Globus pallidus (tissue), 1 donor: ENCODE measurements at places on chromosomes 5 and 9.

- DNase-seq, result no peak
These were observed 36.8 kb upstream of the ZNF354A start for GRCh38 chr5:178766936-178767912.

DNA sequence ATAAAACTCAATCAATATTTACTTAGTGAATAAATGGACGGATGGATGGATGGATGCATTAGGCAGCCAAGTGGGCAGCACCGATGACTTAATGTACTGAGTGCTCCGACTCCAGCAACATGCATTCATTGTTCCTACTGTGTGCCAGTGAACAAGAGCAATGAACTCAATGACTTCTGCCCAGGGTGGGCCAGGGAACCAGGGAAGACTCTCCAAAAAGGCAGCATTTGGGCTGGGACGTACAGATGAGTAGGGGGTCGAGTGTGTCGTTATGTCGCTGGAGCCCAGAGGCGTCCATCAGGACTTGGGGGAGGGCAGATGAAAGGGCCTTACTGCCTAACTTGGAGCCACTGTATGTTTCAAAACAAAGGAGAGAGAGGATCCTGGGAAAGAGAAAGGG, 126.4 kb downstream of the KCNIP1 start:
- no peak for DNase-seq

DNA sequence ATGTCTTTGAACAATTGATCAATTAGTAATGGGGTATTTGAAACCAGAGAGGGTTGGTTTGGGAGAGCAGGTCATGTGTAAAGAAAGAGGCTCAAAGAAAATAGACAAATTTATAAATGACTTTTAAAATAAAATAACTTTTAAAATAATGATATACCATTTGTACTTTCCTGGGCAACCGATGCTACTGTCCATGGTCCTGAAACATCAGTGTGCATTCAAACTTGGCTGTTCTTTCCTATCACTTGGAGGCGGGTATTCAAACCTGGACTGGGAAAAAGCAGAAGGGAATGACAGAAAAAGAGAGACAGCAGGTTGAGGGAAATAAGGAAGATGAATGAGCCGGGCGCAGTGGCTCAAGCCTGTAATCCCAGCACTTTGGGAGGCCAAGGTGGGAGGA, 1446.4 kb upstream of the WWC1 start:
- DNase-seq, result no peak

DNA sequence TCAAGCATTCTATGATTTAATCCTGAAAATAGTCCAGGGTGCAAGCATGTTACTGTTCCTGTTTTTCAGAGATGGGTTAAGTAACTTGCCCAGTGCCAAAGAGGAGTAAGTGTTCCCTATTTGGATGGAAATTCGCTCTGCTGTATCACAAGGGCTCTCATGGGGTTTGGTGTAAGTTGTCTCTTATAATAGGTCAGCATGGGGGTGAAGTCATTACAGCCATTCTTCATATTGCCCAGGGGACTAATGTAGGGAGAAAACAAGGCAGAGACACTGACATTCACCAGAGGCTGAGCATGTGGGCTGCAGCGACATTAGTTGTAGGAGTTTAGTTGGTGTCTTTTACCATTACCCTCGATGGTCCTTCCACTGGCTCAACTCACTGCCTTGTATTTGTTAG, 142.1 kb upstream of the GLRA1 start:
- DNase-seq, result no peak

- DNase-seq, result no peak
These were observed 78.7 kb downstream of the CRB2 start for GRCh38 chr9:123434619-123435240.

DNA sequence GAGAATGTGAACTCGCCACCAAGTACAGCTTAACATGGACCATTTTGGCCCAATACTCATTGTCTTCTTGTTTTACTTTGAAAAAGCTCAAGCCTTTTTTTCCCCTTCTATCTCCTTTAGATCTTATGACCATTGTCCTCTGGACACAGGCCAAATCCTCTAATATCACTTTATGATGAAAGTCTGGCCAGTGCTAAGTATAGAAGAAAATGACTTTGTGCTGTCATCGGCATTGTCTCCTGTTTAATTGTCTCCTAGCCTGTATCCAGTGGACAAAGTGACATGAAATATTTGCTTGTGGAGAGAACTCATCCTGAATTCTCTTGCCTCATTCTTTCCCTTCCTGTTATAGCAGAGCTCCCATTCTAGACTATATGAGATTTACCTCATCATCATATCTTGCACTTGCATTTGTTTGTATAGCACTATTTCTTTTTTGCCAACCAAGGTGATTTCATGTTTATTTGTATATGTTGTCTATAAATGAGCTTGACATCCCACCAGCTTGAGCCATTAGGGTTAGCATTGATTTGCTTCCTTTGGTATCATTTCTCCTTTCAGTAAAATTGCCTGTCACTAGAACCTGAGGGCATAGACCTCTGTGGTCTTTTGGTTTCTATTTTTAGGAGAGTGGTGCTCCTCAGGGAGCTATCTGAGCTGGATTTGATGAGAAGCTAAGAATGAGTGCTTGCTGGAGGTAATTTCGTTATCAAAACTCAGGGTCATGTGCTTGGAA, 18.8 kb upstream of the TNFAIP8 start:
- no peak for DNase-seq

DNA sequence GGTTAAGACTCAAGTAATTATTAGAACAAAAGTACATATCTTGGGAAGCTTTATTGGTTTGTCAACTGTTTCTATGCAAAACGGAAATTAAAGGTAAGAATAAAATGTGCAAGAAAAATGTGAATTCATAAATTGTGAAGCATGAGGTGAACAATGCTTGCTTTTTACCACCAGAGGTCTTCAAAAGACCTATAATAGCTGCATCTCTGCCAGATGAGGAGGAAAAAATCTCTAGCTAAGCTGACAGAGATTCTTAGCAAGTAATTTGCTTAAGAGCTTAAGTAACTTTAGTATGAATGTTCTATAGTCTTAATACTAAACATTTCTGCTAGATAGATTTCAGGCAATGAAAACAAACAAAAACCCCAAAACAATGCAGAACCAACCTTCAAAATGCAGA, 54.1 kb downstream of the MRPS30 start:
- no peak for DNase-seq

GRCh38 chr9:134778841-134779411, 101.7 kb upstream of the FCN2 start:
- peak; percentile 24 for DNase-seq

GRCh38 chr9:68705531-68706362, 707 bp downstream of the PIP5K1B start:
- DNase-seq, result no peak

GRCh38 chr5:16364910-16365309, 100.7 kb downstream of the ZNF622 start:
- DNase-seq, result peak; percentile 3

DNA sequence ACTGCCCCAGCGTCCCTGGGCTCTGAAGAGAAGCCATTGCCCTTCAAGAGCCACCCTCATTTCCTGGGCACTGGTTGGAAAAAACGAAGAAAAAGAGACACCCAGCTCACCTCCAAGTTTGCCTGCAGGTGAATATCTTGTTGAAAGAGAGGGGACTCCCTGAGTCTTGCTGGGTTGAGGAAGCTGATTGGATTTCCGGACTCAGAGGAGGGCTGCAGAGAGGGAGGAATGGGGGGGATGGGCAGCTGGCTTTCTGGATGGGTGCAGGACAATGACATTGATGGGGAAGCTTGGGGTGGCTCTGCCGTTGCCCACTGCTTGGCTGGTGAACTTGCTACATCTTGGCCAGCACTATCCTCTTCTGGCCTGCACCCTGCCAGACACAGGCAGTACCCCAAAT, 31.0 kb upstream of the IER5L start:
- no peak for DNase-seq

GRCh38 chr5:25459082-25459481, 814.3 kb upstream of the CDH10 start:
- no peak for DNase-seq

- DNase-seq, result no peak
These were observed 2186.5 kb upstream of the ACO1 start for GRCh38 chr9:30197954-30198353.

DNA sequence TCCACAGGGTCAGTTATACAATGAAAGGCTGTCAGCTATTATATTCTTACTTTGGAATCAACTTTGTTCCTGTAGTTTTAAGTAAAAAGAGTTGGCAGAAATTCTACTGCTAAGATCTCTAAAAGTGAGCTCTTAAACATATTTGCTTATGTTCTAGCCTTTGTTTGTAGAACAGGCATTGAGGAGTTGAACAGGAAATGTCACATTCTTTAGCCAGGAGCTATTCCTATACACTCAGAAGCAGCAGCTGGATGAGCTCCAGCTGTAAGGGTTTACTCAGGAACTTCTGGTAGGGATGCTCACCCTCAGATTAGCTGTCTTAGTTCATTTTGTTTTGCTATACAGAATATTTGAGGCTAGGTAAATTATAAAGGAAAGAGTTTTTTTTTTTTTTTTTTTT, 22.4 kb upstream of the SPINK14 start:
- no peak for DNase-seq
